ENCODE measurements at places on chromosomes 3 and 15.

DNA sequence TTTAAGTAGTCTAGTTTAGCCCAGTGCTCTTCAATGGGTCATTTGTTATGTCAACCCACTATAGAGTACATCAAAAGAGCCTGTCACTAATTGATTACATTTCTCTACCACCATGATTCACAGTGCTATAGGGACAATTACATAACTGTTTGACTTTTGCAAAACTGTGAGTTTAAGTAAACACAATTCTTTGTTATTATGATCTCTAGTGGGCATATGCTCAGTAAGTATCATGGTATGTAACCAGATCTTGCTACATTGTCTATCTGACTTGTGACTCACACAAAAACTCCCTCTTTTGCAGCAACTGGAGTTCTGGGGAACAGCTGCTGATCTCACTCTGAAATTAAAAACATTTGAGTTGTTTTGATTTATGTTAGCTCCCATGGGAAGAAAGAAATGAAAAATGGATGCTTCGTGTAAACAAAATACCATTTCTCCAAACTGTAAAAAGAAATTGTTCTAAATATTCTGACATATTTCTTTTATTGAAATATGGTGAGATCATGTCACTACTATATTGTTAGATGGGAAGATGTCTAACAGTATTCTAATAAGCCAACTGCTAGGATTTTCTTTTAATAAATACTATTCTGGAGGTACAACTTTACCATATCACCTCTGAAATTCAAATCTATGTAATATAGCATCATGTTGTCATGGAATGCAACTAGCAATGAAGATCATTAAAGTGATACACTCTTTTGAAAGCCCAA lies 470.4 kb downstream of the ROBO1 start:
- no peak for DNase-seq

- no peak for DNase-seq
These were observed 166.2 kb downstream of the CHDH start for GRCh38 chr3:53680028-53680427.

- no peak for DNase-seq
These were observed 1.3 kb upstream of the PRKAR2A start for GRCh38 chr3:48848816-48849515.

- no peak for DNase-seq
These were observed 105.8 kb downstream of the CYP19A1 start for GRCh38 chr15:51232581-51232980.

DNA sequence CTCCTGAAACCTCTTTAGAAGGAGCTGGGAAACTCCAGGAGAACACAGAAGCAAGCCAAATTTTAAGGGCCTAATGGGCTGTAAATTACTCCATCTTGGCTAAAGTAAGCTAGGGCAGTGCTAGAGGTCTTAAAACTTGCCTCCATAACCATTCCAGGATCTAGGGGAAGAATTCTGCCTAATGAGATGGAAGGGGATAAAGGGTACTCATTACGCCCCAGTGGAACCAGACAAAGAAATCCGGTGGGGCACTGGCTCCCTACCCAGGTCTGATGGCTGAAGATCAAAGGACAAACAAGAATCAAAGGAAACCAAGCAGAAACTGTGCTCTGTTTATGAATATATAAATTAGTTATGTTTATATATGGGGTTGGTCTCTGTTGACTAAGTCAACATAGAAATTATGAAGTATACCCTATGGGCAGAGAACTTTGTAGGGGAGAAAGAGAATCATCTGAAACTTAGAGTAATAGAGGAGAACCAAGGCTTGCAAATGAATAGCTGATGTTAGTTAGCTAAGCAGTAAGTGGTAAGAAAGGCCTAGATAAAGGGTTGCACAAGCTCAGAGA lies 57.8 kb downstream of the NCEH1 start:
- no peak for DNase-seq

- peak; percentile 17 for DNase-seq
These were observed 32.3 kb downstream of the TKT start for GRCh38 chr3:53223541-53223966.

- DNase-seq = no peak
These were observed 114.8 kb downstream of the EOMES start for GRCh38 chr3:27607370-27607769.

DNA sequence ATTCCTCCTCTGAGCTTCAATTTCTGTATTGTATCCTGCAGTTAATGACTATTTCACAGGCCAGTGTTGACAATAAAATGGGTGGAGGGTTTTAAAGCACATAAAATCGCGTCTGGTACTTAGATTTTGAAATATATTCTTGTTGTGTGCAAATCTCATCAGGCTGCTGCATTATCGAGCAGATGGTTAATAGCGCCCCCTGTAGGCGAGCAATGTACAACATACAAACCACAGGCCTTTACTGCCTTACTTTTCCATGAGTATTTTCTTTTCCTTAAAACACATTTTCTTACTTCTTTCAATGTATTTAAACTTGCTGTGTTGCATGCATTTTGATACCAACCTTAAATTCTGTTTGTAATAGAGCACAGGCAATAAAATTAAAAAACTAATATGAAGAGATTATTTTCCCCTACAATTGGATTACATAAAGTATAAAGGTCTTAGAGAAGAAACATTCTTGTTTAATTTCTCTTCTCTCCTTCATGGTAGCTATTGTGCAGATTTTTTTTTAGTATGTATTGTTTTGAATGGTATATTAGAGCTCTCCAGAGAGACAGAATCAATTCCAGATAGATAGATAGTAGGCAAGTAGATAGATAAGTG lies 608.4 kb downstream of the CADM2 start:
- DNase-seq = no peak

DNA sequence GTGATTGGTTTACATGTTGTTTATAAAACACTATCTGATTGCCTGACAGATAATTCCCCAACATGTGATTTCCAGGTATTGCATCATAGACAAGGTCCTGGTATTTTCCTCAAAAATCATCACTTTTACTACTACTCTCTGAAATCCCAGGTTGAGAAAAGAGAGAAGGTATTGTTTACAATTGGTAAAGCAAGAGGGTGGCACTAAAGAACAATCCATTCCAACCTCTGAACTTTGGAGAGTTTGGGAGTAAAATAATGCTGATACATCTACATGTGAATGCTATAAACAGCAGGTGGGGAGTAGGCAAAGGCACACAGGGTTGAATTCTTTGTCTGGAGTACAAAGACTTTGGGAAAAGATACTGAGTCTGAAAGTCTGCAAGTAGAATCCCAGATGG lies 134.2 kb downstream of the WDR72 start:
- DNase-seq = no peak

GRCh38 chr15:38054488-38054887 lies 120.0 kb downstream of the TMCO5A start:
- no peak for DNase-seq

- DNase-seq = no peak
These were observed 38.8 kb downstream of the EOGT start for GRCh38 chr3:68974711-68975110.

DNA sequence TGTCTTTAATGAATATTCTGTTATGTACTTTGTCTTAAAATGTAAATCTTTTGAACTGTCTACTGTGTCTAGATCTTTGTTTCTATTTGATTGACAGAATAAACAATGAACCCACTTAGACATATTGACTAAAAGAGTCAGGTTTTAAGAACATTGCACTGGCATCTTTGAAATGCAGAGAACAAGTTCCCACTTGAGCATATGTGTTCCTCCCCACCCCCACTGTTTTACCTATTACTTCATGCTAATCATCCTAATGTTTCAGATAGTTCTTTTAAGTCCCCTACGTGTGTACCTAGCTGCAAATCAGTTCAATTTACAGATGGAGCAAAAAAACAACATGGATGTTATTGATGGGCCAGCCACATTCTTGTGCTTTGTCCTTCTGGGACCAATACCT lies 11.7 kb upstream of the TCF12 start:
- DNase-seq = no peak

GRCh38 chr3:119937229-119937628 lies 155.3 kb downstream of the NR1I2 start:
- DNase-seq = no peak

GRCh38 chr15:52337198-52337853 lies 41.7 kb upstream of the MYO5C start:
- DNase-seq = no peak

- DNase-seq = no peak
These were observed 92.3 kb upstream of the TJP1 start for GRCh38 chr15:29914511-29914926.

DNA sequence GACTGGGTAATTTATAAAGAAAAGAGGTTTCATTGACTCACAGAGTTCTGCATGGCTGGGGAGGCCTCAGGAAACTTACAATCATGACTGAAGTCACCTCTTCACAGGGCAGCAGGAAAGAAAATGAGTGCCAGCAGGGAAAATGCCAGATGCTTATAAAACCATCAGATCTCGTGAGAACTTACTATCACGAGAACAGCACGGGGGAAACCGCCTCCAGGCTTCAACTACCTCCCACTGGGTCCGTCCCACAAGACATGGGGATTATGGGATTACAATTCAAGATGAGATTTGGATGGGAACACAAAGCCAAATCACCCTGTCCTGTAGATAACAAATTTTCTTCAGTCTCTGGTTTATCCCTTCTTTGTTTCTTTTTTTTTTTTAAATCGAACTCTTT lies 31.0 kb upstream of the AVEN start:
- no peak for DNase-seq

GRCh38 chr15:41465822-41466421 lies 27.8 kb upstream of the ITPKA start:
- no peak for DNase-seq

DNA sequence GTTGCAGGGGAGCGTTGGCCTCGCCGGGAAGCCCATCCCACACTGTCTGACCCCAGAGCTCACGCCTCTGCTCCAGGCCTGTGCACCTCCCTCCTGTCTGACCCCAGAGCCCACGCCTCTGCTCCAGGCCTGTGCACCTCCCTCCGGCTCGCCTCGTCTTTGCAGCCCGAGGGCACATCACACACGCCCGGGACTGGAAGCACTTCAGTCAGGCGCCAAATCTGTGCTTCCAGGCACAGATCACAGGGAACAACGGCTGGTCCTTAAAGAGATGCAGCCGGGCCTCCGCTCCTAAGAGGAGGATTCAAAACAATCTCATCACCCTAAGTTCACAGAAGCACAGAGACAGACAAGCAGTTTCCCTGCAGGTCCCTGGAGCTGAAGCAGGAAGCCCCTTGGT lies 103.0 kb upstream of the RPL32 start:
- DNase-seq = no peak

DNA sequence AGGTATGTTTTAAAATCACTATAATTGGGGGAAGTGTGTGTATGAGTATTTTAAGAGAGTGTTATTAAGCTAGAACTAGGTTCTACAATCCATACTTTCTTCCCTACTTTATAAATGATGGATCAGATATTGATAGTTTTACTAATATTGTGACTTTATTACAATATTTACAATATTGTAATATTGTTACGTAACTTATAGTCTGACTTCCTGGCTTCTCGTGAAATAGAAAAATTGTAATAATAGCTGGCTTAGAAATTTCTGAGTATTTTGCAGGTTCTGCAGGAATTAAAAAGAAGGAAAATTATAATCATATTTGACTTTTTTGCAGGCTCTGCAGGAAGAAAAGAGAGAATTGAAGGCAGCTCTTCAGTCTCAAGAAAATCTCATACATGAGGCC lies 60.0 kb downstream of the CEP63 start:
- DNase-seq = no peak

GRCh38 chr15:31869686-31870307 lies 160.5 kb upstream of the CHRNA7 start:
- DNase-seq = no peak

GRCh38 chr3:172151651-172152649 lies 112.6 kb downstream of the FNDC3B start:
- no peak for DNase-seq

DNA sequence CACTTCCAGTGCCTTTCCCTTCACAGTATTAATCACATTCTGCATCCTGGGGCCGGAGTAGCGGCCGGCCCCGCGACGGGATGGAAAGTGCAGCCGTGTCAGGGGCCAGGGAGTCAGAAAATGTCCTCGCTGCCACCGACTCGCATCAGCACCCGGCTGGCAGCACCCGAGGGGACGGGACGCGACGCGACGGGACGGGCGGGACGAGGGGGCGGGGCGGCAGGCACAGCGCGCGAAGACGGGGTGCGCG lies 353 bp downstream of the ATG3 start:
- peak; percentile 26 for DNase-seq

DNA sequence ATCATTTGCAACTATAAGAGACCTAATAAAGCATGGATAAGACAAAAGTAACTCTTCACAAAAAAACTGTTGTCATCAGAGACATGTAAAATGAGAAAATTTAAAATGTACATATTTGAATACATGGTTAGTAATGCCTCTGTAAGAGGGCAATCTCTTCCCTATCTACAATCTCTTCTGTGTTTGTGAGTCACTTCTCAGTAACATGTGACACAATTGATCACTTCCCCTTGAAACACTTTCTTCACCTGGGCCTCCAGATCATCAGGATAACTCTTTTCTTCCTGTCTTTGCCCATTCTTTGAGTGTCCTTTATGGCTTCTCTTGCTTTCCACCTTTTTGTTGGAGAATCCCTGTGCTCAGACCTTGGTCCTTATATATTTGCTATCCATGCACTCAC lies 50.4 kb downstream of the TFDP2 start:
- no peak for DNase-seq

GRCh38 chr15:68224546-68225250 lies 4.8 kb downstream of the CLN6 start:
- DNase-seq = no peak

DNA sequence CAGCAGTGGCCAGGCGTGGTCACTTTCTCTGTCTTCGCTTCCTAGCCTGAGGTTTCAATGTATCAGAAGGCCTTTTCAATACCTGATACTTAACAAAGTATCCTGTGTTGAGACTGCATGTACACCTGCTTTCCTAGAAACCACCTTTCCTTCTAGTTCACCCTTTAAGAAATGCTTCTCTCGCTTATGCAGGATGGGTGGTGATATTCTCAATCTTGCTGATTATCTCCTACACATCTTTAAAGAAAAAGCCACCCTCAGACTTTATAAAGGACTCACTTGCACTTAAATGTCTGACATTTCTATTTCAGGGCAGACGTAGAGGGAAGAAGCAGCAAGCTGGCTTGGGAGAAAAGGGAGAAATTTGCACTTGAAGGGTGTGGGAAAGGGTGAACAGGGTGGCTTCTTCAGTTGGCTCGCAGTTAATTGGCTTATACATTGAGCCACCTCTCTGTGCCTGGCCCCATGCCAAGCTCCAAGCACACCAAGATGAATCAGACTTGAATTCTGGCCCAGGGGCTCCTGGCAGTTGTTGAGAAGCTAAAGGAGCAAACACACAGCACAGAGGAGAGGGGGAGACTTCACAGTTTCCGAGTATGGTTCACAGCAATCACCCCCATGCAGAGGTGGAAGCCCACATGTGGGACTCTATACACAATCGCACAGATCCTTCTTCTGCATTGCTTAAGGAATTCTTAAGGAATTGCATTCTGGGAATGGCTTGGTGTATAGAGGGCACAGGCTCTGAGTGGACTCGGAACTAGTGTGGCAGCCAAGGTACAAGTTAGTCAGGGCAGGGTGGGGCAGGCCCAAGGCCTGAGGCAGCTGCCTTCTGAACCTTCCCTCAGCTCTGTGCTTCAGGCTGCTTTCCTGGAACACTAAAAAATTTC lies 1.3 kb downstream of the ARL6IP5 start:
- DNase-seq = no peak

GRCh38 chr3:69309814-69310213 lies 76.1 kb downstream of the FRMD4B start:
- DNase-seq = no peak

Data from 8988T (cell line).